ENCODE measurements at places on chromosomes 4 and X. TPM values are rescaled to one million over a fixed set of nuclear protein-coding genes. Genes with fewer than 3 reads are reported as not detected.

GLRA3 gene
- total RNA-seq, result 0.02 TPM

PCDH10 gene
- 22.3 TPM for total RNA-seq

- DNase-seq, result no peak
- H3K36me3 ChIP-seq, result no peaks in the 10 kb centered on the region
- H3K4me1 ChIP-seq, result peaks cover 24% of the 10 kb centered on the region
Measured at GRCh38 chrX:39766855-39767254, 330.9 kb downstream of the BCOR start.

DNA sequence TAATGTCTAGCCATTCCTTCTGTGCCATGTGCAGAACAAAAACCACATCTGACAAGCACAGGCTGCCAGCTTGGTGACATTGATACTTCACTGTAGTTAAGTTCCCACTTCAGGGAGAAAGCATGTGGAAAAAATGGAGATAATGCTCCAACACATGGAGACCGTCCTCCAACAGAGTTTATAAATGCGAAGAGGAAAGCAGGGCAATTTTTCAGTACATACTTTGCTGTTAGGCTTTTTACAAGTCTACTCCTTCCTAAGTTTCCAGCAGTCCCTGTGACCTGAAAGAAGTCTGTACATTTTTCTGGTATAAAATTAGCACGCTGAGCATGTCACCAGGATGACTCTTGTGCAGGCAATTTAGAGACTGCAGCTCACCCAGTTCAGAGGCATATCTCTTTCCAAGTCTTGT, 766.9 kb upstream of the IGFBP7 start:
- H3K36me3 ChIP-seq, result no peaks in the 10 kb centered on the region
- H3K27me3 ChIP-seq, result no peaks in the 10 kb centered on the region
- H3K4me3 ChIP-seq, result no peak overlapping the region
- no peak overlapping the region for H3K27ac ChIP-seq

GRCh38 chr4:6617246-6617645, 23.2 kb upstream of the MRFAP1 start:
- DNase-seq, result no peak
- no peak overlapping the region for H3K27ac ChIP-seq
- no peaks in the 10 kb centered on the region for H3K4me1 ChIP-seq
- H3K27me3 ChIP-seq, result no peaks in the 10 kb centered on the region
- H3K36me3 ChIP-seq, result peaks cover 27% of the 10 kb centered on the region

- H3K4me1 ChIP-seq, result peaks cover 33% of the 10 kb centered on the region
- H3K4me3 ChIP-seq, result peak overlapping the region; percentile 77
- peak overlapping the region; percentile 85 for H3K27ac ChIP-seq
- peaks cover 2% of the 10 kb centered on the region for H3K27me3 ChIP-seq
Measured at GRCh38 chrX:130108647-130109428, 1.5 kb downstream of the ELF4 start.

Measured in mesothelial cell of epicardium (in vitro differentiated cells).